ENCODE measurements at places on chromosomes 16 and 17. TPM values are rescaled to one million over a fixed set of nuclear protein-coding genes. Genes with fewer than 3 reads are reported as not detected.

Gene PALB2
- total RNA-seq: 12.9 TPM

Gene KRTAP4-4
- total RNA-seq: not detected

Gene TP53TG3F
- 0.06 TPM for total RNA-seq

Gene MYL4
- not detected for total RNA-seq

Gene VASN
- total RNA-seq: 3.6 TPM

Gene CES4A
- total RNA-seq: 3.1 TPM

Gene FAM20A
- total RNA-seq: 0.13 TPM

Gene PPP1R1B
- total RNA-seq: 0.21 TPM

Gene ALOX12B
- total RNA-seq: 1.6 TPM

Gene AURKB
- 146 TPM for total RNA-seq

Gene MSLN
- 2.8 TPM for total RNA-seq

Gene GRB7
- 3.8 TPM for total RNA-seq

Gene SMIM36
- total RNA-seq: not detected

Gene IL17C
- not detected for total RNA-seq

Gene STUB1
- total RNA-seq: 120 TPM

Gene SLC9A5
- 1.6 TPM for total RNA-seq

Gene HCRT
- total RNA-seq: not detected

Gene SALL1
- 0.36 TPM for total RNA-seq

Gene SP2
- 21.9 TPM for total RNA-seq

Gene KRTAP1-1
- total RNA-seq: not detected

Gene ACSM3
- 3.9 TPM for total RNA-seq

Gene TBC1D3
- not detected for total RNA-seq

Gene SLFN11
- 5.9 TPM for total RNA-seq

Gene CLEC10A
- total RNA-seq: not detected

Gene TRIM37
- 25.9 TPM for total RNA-seq

Gene GEMIN4
- total RNA-seq: 62.3 TPM

Gene C17orf100
- 3.0 TPM for total RNA-seq

Gene NPIPA5
- total RNA-seq: 4.8 TPM

Gene NEUROD2
- not detected for total RNA-seq

Gene GPRC5C
- total RNA-seq: 48.8 TPM

Gene FZD2
- total RNA-seq: 26.1 TPM

Gene UBTF
- total RNA-seq: 77.3 TPM

Gene CCDC200
- total RNA-seq: 0.14 TPM

Gene MIEN1
- total RNA-seq: 79.9 TPM

Gene TPSG1
- total RNA-seq: not detected

Gene NAE1
- 66.3 TPM for total RNA-seq

Gene ADAMTS18
- total RNA-seq: 0.01 TPM

Gene SEPTIN1
- 2.8 TPM for total RNA-seq

Gene TBC1D3C
- not detected for total RNA-seq

Gene JPT1
- 689 TPM for total RNA-seq

Data from A549 treated with dexamethasone at 1 μM for 4 hours (cell line).